Bronchial epithelial cell (primary cell): ENCODE measurements at places on chromosomes 5 and 9.

DNA sequence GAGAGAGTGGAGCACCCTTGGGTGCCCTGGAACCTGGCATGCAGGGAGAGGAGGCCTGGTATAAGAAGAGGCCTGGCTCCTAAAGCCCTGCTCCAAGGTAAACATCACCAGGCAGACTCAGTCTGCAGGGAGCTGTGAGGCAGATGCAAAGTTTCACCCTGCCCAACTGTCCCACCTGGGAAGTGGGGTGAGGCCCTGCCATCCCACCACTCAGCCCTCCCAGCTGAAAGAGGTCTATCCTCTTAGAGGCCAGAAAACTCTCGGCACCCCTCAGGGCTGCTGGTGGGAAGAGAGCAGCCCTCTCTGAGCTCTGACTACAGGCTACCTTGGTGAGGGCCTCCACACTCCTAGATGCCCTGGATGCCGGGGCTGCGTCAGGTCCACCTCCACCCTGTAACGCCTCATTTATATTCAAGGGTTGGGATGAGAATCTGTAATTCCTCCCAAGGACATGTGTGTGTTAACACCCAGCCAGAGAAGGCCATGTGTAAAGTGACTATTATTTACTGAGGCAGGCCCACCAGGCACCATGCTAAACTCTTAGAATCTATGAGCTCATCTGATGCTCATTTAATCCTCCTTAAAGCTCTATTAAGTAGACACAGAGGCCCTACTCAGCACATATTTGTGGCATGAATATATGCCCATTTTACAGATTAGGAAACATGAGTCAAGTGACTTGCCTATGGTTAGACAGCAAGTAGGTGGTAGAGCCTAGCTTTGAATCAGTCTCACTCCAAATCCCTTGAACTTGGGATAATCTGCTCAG is 205.9 kb downstream of the FSTL4 start:
- no peak for DNase-seq

DNA sequence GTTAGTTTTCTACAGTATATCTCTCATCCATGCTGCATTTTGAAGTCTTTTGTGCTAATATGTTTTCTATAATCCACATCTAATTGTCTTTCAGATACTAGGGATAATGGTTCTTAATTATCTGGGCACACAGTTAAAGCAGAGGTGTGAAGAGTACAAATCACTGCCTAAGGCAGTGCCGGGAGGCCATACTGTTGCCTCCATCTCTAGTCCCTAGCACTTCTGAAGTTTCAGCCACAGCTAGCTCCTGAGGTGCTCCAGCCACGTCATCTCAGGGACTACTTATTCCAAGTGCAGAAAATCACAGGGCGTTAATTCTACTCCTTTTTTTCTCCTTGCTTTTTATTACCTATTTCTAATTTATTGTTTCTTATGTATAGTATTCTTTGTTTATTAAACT is 760.0 kb upstream of the FAM174A start:
- no peak for DNase-seq

GRCh38 chr5:169735913-169736312 is 98.8 kb downstream of the DOCK2 start:
- DNase-seq, result no peak

DNA sequence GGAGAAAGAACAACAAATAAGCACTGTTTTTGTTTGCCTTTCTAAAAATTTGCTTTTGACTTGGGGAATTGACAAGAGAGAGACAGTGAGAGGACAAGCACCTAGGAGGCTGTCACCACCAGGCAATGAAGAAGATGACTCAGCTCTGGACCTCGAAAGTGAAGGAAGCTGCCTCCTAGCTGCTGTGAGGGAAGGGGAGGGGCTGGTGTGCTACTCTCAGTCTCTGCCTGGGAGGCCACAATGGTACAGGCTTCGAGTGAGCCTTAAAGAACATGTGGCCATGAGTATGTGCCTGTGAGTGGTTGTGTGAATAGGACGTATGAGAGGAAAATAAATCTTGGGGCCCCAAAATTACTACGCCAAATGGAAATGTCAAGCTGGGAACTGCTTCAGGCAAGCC is 7.1 kb upstream of the PLK2 start:
- peak; percentile 61 for DNase-seq

- DNase-seq, result no peak
Measured at GRCh38 chr5:126562823-126563222, 32.2 kb downstream of the ALDH7A1 start.

GRCh38 chr9:26694381-26695297 is 198.0 kb downstream of the CAAP1 start:
- DNase-seq, result no peak

GRCh38 chr5:39381376-39381775 is 17.1 kb upstream of the C9 start:
- no peak for DNase-seq

DNA sequence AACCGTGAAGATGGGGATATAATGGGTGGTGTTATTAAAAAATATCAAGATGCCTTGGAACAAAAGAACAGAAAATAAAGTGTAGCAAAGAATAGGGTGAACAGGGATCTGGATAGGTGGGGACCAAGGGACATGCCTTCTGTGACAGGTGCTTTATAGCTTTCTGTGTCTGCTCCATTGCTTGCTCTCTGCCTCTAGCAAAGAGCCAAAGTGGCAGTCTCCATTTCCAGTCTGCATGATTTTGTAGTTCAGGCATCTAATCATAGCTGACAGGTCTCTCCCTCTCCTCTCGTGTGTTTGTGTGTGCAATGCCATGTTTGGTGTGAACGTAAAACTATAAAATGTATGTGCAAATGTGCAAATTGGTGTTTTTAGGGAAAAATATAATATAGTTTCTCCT is 35.0 kb downstream of the LRRTM2 start:
- no peak for DNase-seq

DNA sequence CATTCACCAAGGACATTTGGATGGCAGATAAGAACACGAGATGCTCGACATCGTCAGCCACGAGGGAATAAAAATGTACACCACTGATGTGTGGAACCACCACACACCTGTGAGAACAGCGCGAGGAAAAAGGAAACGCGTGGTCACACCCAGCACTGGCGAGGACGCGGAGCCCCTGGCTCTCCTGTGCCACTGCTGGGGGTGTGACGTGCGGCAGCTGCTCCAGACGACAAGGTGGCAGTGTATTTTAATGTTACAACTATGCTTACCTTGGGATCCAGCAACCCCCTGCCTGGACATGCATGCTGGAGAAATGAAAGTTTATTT is 13.6 kb upstream of the CEP72 start:
- DNase-seq, result no peak

DNA sequence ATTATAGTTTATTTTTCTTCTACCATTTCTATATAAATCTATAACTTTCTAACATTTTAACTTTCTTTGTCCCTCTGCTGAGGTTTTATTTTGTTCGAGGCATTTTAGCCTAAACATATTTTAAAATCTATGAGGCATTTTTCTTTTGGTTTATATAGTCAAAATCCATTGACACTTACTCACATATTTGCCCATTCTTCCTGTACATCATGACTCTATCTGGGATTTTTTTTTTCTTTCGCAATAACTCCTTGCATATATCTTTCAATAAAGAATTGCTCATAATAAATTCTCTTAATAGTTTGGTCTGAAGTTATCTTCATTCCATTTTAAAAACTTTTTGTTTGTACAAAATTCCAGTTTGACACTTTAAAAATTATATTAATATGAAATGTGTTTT is 632.3 kb downstream of the TLE4 start:
- DNase-seq, result peak; percentile 49

GRCh38 chr9:94801681-94802080 is 75.2 kb downstream of the AOPEP start:
- DNase-seq, result peak; percentile 71
